Upper lobe of right lung (tissue), 1 donor: ENCODE measurements at places on chromosomes 3 and 15. TPM values are rescaled to one million over a fixed set of nuclear protein-coding genes. Genes with fewer than 3 reads are reported as not detected.

DNA sequence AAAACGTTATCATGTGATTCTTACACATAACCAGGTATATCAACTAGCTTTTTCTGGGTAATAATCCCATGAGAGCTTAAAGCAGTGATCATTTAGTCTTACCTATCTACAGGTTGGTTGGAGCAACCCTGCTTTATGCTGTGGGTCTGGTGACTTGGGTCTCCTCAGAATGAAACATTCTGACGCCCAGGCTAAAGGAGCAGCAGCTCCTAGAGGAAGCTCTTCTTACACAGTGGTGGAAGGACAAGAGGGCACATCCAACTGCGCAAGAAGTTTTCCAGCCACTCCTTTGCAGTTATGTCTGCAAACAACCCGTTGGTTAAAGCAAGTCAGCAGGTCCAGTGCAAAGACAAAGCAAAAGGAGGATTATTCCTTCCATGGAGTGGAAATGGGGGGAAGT, 377.5 kb downstream of the EDEM1 start:
- no peak for DNase-seq
- no peaks in the 10 kb centered on the region for H3K4me1 ChIP-seq
- no peaks in the 10 kb centered on the region for H3K36me3 ChIP-seq
- no peak overlapping the region for H3K27ac ChIP-seq
- no peaks in the 10 kb centered on the region for H3K27me3 ChIP-seq
- no peak overlapping the region for H3K4me3 ChIP-seq

SPINK8 gene
- not detected for total RNA-seq

DNA sequence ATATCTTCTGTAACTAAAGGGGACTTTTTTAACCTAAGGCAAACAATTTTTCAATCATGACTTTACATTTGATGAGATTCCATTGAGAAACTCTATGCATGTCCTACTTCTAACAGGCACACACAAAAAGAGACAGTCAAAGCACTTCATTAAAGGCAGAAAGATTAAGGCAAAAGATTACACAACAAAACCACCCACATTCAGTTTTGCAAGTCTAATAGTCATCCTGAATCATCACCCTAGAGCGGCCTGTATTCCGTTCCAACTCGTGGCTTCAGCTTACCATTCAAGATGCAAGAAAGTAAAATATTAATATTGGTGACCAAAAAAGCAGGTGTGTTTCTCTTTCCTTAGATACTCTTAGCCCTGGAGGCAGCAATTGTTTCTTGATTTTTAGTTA, 205.9 kb downstream of the P3H2 start:
- H3K27me3 ChIP-seq, result no peaks in the 10 kb centered on the region
- no peak overlapping the region for H3K4me3 ChIP-seq

GRCh38 chr3:45057557-45057956, 31.5 kb downstream of the CLEC3B start:
- H3K4me1 ChIP-seq, result peaks cover 20% of the 10 kb centered on the region
- no peaks in the 10 kb centered on the region for H3K36me3 ChIP-seq
- DNase-seq, result no peak
- no peaks in the 10 kb centered on the region for H3K27me3 ChIP-seq
- no peak overlapping the region for H3K4me3 ChIP-seq
- H3K27ac ChIP-seq, result peak overlapping the region; percentile 36

- peaks cover 7% of the 10 kb centered on the region for H3K4me1 ChIP-seq
- H3K36me3 ChIP-seq, result no peaks in the 10 kb centered on the region
- H3K27ac ChIP-seq, result no peak overlapping the region
- no peak for DNase-seq
Observed at GRCh38 chr15:57203906-57204305, 172.4 kb upstream of the CGNL1 start.

ARIH1 gene
- total RNA-seq, result 159 TPM

- H3K36me3 ChIP-seq, result no peaks in the 10 kb centered on the region
- DNase-seq, result no peak
- H3K4me3 ChIP-seq, result no peak overlapping the region
- no peaks in the 10 kb centered on the region for H3K27me3 ChIP-seq
- peaks cover 13% of the 10 kb centered on the region for H3K4me1 ChIP-seq
Observed at GRCh38 chr15:84725001-84725491, 9.1 kb upstream of the SEC11A start.

GRCh38 chr15:82871358-82871757, 61.9 kb downstream of the WHAMM start:
- H3K4me3 ChIP-seq, result no peak overlapping the region
- no peaks in the 10 kb centered on the region for H3K36me3 ChIP-seq
- no peak overlapping the region for H3K27ac ChIP-seq
- H3K4me1 ChIP-seq, result no peaks in the 10 kb centered on the region

- no peaks in the 10 kb centered on the region for H3K4me1 ChIP-seq
- DNase-seq, result no peak
- H3K27me3 ChIP-seq, result no peaks in the 10 kb centered on the region
- no peak overlapping the region for H3K27ac ChIP-seq
- no peaks in the 10 kb centered on the region for H3K36me3 ChIP-seq
Observed at GRCh38 chr3:23442598-23443383, 239.7 kb downstream of the UBE2E2 start.

GRCh38 chr3:183967693-183968092, 50.0 kb downstream of the ABCC5 start:
- no peak overlapping the region for H3K4me3 ChIP-seq
- DNase-seq, result no peak
- peaks cover 50% of the 10 kb centered on the region for H3K36me3 ChIP-seq
- H3K4me1 ChIP-seq, result no peaks in the 10 kb centered on the region
- no peak overlapping the region for H3K27ac ChIP-seq

- no peak for DNase-seq
- no peaks in the 10 kb centered on the region for H3K4me1 ChIP-seq
- no peak overlapping the region for H3K27ac ChIP-seq
- H3K27me3 ChIP-seq, result no peaks in the 10 kb centered on the region
- H3K36me3 ChIP-seq, result peaks cover 52% of the 10 kb centered on the region
Observed at GRCh38 chr15:65732698-65733097, 59.4 kb downstream of the DENND4A start.

DNA sequence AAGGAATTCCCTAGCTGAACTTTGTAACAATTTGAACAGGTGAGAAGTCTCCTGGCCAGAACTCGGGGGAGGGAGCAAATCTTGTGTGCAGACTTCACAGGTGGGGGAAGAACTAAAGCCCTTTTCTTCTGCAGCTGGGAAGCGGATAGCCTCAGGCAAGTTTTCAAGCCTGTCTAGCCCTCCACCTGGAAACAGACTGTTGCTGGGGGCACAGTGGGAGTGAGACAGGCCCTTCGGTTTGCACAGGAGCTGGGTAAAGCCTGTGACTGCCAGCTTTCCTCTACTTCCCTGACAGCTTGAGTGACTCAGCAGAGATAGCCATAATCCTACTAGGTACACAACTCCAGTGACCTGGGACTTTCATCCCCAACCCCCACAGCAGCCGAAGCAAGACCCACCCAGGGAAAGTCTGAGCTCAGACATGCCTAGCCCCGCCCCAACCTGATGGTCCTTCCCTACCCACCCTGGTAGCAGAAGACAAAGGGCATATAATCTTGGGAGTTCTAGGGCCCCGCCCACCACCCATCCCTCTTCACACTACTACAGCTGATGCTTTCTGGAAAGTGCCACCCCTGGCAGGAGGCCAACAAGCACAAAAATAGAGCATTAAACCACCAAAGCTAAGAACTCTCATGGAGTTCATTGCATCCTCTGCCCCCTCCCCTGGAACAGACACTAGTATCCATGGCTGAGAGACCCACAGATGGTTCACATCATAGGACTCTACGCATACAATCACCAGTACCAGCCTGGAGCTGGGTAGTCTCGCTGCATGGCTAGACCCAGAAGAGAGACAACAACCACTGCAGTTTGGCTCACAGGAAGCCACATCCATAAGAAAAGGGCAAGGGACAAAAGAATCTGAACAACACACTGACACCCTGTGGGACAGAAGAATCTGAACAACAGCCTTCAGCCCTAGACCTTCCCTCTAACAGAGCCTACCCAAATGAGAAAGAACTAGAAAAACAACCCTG, 479.0 kb downstream of the RAP2B start:
- H3K36me3 ChIP-seq, result no peaks in the 10 kb centered on the region
- H3K4me3 ChIP-seq, result no peak overlapping the region
- no peak overlapping the region for H3K27ac ChIP-seq
- H3K27me3 ChIP-seq, result no peaks in the 10 kb centered on the region

- H3K27me3 ChIP-seq, result no peaks in the 10 kb centered on the region
- DNase-seq, result peak; percentile 32
- no peaks in the 10 kb centered on the region for H3K36me3 ChIP-seq
- H3K27ac ChIP-seq, result no peak overlapping the region
- H3K4me1 ChIP-seq, result no peaks in the 10 kb centered on the region
- no peak overlapping the region for H3K4me3 ChIP-seq
Observed at GRCh38 chr3:20511863-20512505, 326.0 kb upstream of the SGO1 start.

GRCh38 chr3:171614318-171614921, 154.2 kb upstream of the TNIK start:
- H3K36me3 ChIP-seq, result peaks cover 10% of the 10 kb centered on the region
- no peak overlapping the region for H3K27ac ChIP-seq
- no peak overlapping the region for H3K4me3 ChIP-seq
- no peaks in the 10 kb centered on the region for H3K27me3 ChIP-seq

DNA sequence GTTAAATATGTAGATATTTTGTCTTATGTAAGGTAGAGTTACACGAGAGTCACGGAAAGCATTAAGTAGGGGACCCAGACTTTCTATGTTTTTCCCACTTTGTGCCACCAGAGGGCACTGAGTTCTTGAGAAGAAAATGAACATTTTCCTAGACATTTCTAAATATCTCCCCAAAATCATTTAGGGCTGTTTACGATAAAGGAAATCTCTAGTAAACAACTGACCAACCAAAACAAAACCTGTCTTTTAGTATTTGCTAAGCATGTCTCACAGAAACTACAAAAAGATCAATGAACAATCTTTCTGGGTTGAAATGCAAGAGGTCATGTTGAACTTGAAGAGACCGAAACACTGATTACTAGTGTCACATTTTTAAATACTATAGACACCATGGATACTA, 16.1 kb downstream of the POU1F1 start:
- DNase-seq, result no peak
- H3K4me3 ChIP-seq, result no peak overlapping the region
- H3K27me3 ChIP-seq, result no peaks in the 10 kb centered on the region
- no peaks in the 10 kb centered on the region for H3K36me3 ChIP-seq
- no peaks in the 10 kb centered on the region for H3K4me1 ChIP-seq
- no peak overlapping the region for H3K27ac ChIP-seq

GRCh38 chr3:151864423-151865101, 8.9 kb upstream of the SUCNR1 start:
- H3K4me1 ChIP-seq, result no peaks in the 10 kb centered on the region
- no peak overlapping the region for H3K4me3 ChIP-seq
- no peak for DNase-seq
- no peaks in the 10 kb centered on the region for H3K27me3 ChIP-seq

DNA sequence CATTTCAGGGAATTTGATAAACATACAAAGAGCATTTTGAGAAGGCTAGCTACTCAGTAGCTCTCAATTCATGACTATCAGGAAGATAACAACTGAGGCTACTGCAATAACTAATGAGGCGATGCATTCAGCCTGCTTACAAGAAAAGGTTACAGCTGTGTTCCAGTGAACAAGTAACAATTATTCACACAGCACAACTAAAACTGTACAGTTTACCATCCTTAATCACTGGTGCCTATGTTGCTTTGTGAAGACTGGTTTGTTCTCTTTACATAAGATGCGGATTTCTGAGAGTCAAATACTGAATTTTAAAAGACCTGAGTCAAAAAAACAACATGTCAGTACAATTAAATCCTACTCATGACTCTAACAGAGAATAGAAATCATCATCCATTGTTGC, 526.3 kb downstream of the OTOL1 start:
- H3K4me1 ChIP-seq, result no peaks in the 10 kb centered on the region
- no peak overlapping the region for H3K4me3 ChIP-seq
- H3K27me3 ChIP-seq, result no peaks in the 10 kb centered on the region
- no peak for DNase-seq
- no peaks in the 10 kb centered on the region for H3K36me3 ChIP-seq

BCL2A1 gene
- total RNA-seq, result 91.1 TPM

- H3K4me3 ChIP-seq, result peak overlapping the region; percentile 88
- peaks cover 14% of the 10 kb centered on the region for H3K36me3 ChIP-seq
- peak; percentile 66 for DNase-seq
- H3K27ac ChIP-seq, result peak overlapping the region; percentile 88
Observed at GRCh38 chr15:100601163-100601562, 821 bp downstream of the LINS1 start.
